ENCODE measurements at places on chromosomes 7 and 10. TPM values are rescaled to one million over a fixed set of nuclear protein-coding genes. Genes with fewer than 3 reads are reported as not detected.

The EPHA1 gene
- total RNA-seq, result not detected

The FAM25A gene
- total RNA-seq, result not detected

The RELN gene
- total RNA-seq, result 4.1 TPM

The ASAH2 gene
- 1.9 TPM for total RNA-seq

The KIN gene
- total RNA-seq, result 9.6 TPM

The SUFU gene
- 7.7 TPM for total RNA-seq

The TAS2R16 gene
- total RNA-seq, result not detected

The BCCIP gene
- 44.5 TPM for total RNA-seq

The PLXNA4 gene
- total RNA-seq, result 19.3 TPM

The IRF5 gene
- 3.0 TPM for total RNA-seq

The ZPBP gene
- not detected for total RNA-seq

The AKR1C2 gene
- total RNA-seq, result 261 TPM
